ENCODE measurements at places on chromosomes 2 and 18.

GRCh38 chr2:200466425-200467418 lies 43.1 kb downstream of the KCTD18 start:
- no peak for DNase-seq

GRCh38 chr2:212005085-212005671 lies 533.4 kb downstream of the ERBB4 start:
- DNase-seq = no peak

- no peak for DNase-seq
Measured at GRCh38 chr2:44941551-44942234, at the start of gene SIX3. Gene SIX3, plus strand, starts transcription at chr2:44941702. Its CDS starts 403 bp downstream, at chr2:44942105.

DNA sequence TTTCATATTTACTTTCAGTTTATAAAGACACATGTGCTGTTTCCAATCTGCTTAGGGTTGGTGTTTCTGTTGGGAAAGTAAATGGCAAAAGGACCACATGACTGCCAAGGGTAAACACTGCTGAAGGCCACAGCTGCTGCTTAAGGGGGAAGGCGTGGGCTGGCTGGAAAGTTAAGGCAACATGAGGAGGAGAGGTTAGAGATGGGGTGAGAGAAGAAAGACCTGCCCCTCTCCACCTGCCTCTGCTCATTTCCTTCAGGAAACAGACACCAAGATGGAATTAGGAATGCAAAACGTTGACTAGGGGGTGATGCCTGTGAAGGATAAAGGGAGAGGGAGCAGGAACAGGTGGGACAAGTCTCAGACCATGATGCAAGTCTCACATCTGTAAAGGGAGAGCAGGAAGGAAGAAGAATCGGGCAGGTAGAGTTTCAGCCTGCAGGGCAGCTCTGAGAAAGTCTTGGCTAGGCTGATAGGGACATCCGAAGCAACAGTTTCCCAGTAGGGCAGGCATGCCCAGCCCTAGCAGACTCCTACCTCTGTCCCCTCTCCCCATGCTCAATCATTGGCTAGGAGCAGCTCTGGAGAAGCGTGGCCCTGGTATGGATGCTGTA lies 86.0 kb downstream of the CDC42EP3 start:
- DNase-seq = no peak

- no peak for DNase-seq
Measured at GRCh38 chr2:181984814-181985631, 630 bp upstream of the PPP1R1C start.

- DNase-seq = no peak
Measured at GRCh38 chr2:18830962-18831361, 241.6 kb upstream of the NT5C1B start.

DNA sequence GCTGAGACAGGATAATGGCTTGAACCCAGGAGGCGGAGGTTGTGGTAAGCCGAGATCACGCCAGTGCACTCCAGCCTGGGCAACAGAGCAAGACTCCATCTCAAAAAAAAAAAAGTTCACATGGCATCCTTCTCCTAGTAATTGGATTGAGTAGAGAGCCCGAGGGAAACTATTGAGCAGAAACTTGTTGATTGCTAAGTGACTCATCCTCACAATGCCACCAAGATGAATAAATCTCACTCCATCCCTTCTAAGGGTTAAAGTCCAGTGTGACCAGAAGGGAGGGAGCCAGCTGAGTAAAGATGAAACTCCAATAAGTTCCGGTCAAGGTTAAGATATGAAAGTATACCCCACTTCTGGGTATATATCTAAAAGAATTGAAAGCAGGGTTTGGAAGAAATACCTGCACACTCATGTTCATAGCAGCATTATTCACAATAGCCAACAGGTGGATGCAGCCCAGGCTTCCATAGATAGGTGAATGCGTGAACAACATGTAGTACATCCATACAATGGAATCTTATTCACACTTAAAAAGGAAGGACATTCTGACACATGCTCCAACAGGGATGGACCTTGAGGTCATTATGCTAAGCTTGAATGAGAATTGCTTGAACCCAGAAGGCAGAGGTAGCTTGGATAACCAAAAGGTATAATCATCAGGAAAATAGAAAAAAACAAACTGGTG lies 13.0 kb upstream of the FHL2 start:
- DNase-seq = no peak

Data from bone marrow (tissue), 2 donors.